Erythroblast (primary cell): ENCODE measurements at places on chromosomes 7 and 10.

DNA sequence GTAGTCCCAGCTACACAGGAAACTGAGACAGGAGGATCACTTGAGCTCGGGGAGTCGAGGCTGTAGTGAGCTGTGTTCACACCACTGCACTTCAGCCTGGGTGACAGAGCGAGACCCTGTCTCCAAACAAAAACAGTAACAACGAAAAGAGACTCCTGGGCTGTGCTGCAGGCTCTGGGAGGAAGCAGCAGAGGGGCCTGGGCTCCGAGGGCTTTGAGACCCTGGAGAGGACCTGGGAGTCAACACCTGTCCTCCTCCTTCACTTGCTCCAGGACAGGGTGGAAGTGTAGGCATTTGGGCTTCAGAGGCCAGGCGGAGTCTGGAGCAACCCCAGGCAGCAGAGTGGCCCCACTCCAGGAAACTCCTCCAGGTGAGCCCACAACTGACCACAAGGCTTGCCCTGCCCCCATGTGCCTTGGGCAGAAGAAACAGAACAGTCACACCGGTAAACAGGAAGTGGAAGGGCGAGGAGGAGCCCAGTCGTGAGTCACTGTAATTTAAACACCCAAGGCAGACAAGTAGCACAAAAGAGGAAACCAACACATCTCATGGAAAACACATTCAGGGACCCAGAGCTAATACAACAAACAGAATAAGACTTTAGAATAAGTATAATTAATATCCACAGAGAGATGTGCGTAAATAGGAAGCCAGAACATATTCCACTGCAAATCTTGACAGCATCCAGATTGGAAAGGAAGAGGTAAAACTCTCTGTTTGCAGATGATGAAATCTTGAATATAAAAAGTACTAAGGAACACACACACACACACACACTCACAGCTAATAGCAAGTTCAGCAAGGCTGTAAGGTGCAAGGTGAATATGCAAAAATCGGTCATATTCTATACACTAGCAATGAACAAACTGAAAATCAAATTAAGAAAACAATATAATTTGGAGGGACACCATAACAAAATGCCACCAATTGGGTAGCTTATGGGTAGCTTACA lies 20.5 kb upstream of the RASGEF1A start:
- DNase-seq = no peak

GRCh38 chr7:6482307-6482706 lies 34.6 kb upstream of the DAGLB start:
- DNase-seq = no peak

GRCh38 chr10:123044391-123044790 lies 35.6 kb downstream of the ACADSB start:
- DNase-seq = peak; percentile 14

DNA sequence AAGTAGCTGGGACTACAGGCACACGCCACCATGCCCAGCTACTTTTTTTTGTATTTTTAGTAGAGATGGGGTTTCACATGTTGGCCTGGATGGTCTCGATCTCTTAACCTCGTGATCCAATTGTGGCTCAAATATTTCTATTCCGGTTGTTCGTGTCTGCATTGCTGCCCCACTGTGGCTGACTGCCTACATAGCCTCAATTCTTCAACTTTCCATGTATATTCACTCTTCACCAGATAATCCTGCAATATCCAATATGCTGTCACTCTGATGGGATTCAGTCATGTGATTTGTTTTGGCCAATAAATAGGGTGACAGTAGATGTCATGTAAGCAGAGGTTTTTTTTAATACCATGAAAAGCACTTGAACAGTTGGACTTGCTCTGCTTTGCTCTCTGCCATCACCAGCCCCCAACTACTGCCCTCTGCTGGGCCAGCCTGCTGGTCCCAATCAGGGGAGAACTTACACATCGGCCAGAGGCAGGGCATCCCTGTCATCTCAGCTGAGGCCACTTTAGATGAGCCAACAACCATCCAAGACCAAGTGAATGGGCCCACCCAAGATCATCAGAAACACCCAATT lies 56.7 kb downstream of the NSUN6 start:
- peak; percentile 23 for DNase-seq

- no peak for DNase-seq
Observed at GRCh38 chr10:93124580-93125318, 51.1 kb downstream of the CYP26A1 start.

GRCh38 chr10:30827531-30828120 lies 198.1 kb upstream of the LYZL2 start:
- no peak for DNase-seq

- DNase-seq = no peak
Observed at GRCh38 chr10:1674501-1674900, 62.8 kb downstream of the ADARB2 start.

DNA sequence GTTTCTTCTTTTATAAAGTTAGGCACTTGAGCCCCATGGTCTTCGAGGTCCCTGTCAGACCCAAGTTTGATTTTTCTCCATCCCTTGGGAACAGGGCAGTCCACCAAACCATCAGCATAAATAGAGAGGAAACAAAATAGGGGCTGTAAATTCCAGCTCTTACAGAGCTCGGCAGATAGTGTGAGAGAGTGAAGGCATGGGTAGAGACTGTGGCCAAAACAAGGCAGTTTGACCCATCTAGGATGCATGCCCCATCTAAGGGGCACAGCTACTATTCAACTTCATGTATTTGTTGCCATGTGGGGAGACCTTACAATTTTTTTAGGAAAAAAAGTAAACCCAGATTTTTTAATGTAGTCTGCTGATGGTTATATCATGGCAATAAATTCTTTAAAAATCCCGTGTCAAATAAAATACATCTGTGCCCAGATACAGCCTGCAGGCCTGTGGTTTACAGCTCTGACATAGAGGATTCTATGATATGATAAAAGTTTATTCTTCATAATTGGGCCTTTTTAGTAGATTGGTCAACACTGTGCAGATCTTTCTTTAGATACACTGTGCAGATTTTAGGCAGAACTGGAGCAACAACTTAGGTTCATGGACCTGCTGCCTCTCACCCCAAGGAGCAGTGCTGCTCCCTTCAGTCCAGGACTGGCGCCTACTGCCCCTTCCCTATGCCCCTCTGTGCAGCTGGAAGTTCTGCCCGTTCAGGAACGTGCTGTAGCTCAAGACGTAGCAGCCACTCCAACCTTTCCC lies 5.3 kb downstream of the PPP1R3C start:
- no peak for DNase-seq
